Stimulated activated CD8-positive, alpha-beta memory T cell treated with anti-CD3 and anti-CD28 coated beads, Interleukin-4, amount 100 ng/mL, for 24 hours (primary cell): ENCODE measurements at places on chromosomes 1 and 21.

- DNase-seq, result no peak
Measured at GRCh38 chr1:31904339-31905092, 33.7 kb downstream of the PTP4A2 start.

DNA sequence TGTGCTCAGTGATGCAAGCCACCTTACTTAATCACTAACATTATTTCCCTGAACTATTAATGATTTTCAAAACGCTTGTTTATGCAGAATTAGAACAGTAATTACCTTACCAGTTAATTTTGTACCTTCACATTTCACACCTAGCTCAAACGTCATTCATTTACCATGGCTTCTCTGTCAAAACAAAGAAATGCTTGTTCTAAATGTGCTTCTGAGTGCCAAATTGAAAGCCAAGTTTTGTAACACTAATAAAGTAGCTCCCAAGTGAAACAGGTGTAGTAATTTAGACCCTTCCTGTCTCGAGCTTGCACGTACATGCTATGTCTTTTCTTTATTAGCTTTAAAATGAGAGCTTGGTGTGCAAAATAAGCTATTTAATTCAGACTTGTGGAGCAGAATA, 533.7 kb upstream of the PKN2 start:
- DNase-seq, result no peak

GRCh38 chr1:37389327-37389726, 85.1 kb upstream of the ZC3H12A start:
- DNase-seq, result no peak

DNA sequence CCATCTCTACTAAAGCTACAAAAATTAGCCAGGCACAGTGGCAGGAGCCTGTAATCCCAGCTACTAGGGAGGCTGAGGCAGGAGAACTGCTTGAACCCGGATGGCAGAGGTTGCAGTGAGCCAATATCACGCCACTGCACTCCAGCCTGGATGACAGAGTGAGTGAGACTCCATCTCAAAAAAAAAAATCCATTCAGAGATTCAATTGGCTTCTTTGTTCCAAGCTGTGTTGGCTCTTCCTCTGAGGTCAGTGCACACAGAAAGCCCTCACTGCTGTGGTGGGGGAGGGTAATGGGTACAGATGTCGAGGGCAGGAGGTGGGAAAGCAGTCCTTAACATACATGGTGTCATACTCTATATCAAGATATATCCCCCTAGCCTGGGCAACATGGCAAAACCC, 14.7 kb downstream of the TIE1 start:
- no peak for DNase-seq

DNA sequence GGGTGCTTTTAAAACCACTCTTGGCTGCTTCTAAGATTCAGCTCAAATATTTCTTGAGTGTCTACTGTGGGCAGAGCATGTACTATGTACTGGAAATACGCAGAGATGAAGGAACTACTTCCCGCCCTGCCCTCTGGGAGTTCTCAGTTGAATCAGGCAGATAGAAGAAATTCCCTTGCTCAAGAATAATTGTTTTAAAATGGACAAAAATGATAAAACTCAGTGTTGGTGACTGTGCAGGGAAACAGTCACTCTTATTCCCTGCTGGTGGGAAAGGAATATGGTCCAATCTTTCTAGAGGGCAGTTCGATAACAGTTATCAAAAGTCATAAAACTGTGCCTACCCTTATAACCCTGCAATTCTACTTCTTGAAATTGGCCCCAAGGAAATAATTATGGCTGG, 16.9 kb upstream of the GRHL3 start:
- DNase-seq, result no peak

DNA sequence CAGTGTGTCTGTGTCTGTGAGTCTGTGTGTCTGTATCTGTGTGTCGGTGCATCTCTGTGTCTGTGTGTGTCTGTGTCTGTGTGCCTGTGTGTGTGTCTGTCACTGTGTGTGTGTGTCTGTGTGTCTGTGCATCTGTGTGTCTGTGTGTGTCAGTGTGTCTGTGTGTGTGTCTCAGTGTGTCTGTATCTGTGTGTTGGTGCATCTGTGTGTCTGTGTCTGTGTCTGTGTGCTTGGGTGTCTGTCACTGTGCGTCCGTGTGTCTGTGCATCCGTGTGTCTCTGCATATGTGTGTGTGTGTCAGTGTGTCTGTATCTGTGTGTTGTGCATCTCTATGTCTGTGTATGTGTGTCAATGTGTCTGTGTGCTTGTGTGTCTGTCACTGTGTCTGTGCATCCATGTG, 44.7 kb upstream of the POFUT2 start:
- no peak for DNase-seq

DNA sequence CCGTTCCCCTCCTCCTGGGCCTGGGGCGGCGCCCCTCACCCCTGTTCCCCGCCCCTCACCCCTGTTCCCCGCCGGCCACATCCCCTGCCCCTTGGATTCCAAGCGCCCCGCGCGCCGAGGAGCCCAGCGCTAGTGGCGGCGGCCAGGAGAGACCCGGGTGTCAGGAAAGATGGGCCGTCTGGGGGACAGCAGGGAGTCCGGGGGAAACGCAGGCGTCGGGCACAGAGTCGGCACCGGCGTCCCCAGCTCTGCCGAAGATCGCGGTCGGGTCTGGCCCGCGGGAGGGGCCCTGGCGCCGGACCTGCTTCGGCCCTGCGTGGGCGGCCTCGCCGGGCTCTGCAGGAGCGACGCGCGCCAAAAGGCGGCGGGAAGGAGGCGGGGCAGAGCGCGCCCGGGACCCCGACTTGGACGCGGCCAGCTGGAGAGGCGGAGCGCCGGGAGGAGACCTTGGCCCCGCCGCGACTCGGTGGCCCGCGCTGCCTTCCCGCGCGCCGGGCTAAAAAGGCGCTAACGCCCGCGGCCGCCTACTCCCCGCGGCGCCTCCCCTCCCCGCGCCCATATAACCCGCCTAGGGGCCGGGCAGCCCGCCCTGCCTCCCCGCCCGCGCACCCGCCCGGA, at the start of gene TP73:
Gene TP73, plus strand, starts transcription at position 587 of the 618 bp plus-strand sequence. CDS start 29,850 bp downstream, outside the sequence.
- DNase-seq, result no peak

GRCh38 chr1:239394107-239394506, 7.7 kb downstream of the CHRM3 start:
- no peak for DNase-seq

GRCh38 chr21:45632637-45633251, 10.8 kb upstream of the PCBP3 start:
- DNase-seq, result no peak
